Left forelimb (tissue), 1 donor: ENCODE measurements at places on chromosomes 11 and 22.

DNA sequence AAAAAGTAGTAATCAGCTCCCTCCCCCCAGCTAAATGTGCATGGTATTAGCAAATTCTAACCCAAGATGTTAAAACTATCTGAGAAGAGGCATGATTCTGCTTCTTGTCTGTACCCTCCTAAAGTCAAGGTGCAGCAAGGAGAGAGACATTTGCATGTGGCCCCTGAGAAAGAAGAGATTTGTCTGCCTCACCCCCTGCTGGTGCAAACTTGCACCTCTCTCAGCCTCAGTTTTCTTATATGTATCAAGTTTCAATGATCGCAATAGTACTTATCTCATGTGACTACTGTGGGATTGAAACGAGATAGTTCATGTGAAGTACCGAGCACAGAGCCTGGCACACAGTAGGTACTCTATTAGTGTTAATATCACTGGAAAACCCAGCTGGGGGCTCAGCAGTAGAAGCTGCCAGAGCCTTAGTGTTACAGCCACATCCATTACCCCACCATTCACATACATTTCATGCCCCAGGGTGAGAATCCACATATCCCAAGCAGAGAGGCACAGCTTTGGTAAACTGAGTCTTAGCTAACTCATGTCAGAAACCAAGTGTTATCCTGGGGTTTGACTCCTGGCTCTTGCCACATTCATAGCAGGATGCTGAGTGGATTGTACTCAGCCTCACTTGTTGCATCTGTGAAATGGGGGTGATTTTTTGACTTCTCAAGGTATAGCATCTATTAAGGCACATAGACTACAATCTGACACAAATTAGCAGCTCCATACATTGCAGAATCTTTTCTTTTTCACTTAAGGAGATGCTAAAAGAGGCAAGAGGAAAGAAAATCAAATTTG, 24.9 kb downstream of the CD44 start:
- no peak for DNase-seq

DNA sequence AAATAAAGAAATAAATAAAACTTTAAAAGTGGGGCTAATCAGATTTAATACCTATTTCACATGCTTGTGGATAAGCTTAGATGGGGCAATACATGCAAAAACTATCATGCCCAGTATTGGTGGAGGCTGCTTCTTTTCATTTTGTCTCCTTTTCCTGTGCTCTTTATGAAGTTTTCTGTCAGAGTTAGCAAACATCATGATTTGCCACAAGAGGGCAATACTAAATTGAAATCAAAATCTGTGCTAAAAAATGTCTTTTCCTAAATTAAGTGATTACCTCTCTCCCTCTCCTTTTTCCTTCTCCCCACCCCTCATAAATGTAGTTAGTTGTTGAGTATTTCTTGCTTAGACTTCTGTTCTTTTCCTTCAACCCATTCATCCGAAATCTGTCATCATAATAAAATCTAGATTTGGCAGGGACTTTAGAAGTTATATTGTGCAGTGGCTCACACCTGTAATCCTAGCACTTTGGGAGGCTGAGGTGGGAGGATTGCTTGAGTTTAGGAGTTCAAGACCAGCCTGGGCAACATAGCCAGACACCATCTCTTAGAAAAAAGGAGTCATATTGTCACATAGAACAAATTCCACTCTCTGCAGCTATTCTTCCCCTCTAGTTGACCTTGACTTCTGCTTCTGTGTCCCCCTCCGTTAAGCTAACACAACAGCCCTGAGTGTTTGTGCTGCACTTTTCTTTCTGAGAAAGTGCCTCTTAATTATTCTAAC, 4.7 kb upstream of the ARHGAP42 start:
- no peak for DNase-seq

- no peak for DNase-seq
Measured at GRCh38 chr11:101348786-101349185, 219.2 kb upstream of the PGR start.

GRCh38 chr11:67675058-67675747, 780 bp upstream of the ALDH3B2 start:
- DNase-seq, result no peak
